Ecto neural progenitor cell (in vitro differentiated cells): ENCODE measurements at places on chromosomes 4 and X.
A peak's percentile ranks its signal among the peaks of the same experiment; 100 is the strongest.

- no peak for DNase-seq
Measured at GRCh38 chrX:96449191-96449590, 235.5 kb upstream of the DIAPH2 start.

DNA sequence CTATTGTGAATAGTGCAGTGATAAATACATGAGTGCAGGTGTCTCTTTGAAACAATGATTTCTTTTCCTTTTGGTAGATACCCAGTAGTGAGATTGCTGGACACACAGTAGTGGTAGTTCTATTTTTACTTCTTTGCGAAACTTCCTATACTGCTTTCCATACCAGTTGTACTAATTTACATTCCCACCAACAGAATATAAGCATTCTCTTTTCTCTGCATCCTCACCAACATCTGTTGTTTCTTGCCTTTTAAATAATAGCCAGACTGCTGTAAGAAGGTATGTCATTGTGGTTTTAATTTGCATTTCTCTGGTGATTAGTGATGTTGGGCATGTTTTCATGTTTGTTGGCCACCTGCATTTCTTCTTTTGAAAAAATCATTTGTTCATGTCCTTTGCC is 105.9 kb downstream of the COL4A6 start:
- no peak for DNase-seq

DNA sequence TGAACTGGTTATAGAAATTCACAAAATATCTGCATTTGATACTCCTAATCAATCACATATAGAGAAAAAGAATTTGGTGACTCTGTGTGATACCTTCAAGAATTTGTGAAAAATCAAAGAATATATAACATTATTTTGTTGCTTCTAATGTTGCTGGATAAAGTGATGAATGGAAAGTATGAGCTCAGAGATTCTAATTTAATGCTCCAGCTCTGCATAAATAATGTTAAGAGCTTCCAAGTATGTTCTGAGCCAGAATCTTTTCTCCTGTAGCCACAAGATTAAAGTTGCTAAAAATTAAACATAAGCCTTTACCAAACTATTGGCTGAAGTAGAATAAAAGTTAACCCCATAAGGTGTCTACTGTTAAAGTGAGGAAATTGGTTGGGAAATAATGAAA is 294.7 kb upstream of the CT83 start:
- no peak for DNase-seq

DNA sequence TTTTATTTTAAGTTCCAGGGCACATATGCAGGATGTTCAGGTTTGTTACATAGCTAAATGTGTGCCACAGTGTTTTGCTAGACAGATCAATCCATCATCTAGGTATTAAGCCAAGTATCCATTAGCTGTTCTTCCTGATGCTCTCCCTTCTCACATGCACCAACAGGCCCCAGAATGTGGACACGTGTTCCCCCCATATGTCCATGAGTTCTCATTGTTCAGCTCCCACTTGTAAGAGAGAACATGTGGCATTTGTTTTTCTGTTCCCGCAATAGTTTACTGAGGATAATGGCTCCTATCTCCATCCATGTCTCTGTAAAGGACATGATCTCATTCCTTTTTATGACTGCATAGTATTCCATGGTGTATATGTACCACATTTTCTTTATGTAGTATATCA is 374.8 kb upstream of the FAT1 start:
- no peak for DNase-seq

DNA sequence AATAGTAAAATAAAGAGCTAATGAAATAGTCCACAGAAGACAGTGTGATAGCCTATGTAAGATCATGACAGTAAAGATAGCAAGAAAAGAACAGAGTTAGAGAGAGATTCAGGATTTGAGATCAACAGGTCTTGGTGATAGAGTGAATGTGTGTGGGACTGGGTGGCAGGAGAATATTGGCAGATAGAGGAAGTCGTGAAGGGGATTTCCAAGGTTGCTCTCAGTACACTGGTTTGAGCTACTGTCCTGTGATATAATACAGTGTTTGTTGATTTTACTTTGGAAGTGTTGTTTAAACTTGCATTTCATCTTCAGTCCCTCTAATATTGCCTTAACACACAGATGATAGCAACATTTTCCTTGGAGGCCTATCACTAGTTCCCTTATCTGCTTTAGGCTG is 44.1 kb downstream of the DTHD1 start:
- DNase-seq: no peak

DNA sequence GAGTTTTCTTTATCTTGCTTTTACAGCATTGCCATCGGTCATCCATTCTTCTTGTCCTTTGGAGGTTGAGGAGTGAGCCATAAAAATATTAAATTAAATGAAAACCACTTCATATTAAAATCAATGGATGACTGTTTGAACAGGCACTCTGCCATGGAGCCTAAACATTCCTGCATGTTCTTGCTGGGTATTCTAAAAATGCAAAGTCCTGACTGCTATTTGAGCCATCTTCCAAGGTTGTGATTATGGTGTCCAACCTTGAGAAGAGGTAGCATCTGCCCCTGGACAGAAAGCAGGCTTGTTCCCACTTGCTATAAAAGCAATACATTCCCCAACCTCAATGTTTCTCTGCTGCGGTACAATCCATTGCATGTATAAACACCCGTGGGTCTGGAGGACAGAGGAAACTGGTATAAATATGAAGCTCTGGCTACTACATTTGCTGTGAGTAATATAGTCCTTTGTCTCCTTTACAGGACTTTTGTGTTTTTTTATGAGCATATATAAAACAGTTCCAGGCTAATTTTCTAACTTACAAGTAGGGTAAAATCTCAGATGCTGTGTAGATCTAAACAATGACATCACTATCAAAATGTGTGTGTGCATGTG is 70.9 kb upstream of the FAT4 start:
- DNase-seq: no peak

- DNase-seq: no peak
Measured at GRCh38 chrX:32530802-32531403, 680.4 kb downstream of the DMD start.

GRCh38 chr4:32172761-32173160 is 1452.6 kb downstream of the PCDH7 start:
- DNase-seq: no peak

DNA sequence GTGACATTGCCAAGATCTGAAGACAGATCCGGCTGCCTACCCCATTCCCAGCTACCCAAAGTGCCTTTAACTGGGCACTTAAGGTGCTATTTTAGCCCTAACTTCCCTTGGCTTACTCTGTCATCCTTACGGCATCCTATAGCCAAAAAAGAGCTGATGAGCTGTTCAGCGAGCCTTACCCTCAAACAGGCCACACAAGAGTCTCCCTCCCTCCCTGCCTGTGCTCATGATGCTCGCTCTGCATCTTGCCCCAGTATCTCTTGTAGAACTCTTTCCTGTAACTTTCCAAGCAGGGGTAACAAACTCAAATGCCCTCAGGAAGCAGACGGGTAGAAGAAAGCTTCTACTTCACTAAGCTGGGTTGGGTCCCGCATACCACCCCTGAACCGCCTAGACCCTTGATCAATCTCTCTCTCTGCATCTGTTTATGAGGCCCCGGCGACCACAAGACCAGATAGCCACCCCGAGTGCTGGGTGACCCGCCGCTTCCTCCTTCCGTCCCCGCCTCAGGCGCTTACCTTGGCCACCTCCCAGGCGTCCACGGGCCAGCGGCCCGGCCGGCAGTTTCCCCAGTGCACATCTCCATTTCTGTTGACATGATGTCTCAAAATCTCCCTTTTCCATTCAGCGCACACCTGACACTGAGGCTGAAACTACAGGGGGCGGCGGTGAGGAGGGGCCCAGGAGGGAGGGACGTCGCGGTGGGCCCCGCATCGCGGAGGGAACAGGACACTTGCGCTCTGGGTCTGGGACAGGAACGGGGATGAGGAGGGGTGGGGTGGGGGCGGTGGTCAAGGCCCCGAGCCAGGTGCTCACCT is 663 bp downstream of the CXorf38 start:
- DNase-seq: peak; percentile 58

- DNase-seq: no peak
Measured at GRCh38 chrX:104539081-104539480, 26.9 kb upstream of the IL1RAPL2 start.

GRCh38 chr4:128390475-128390996 is 102.9 kb upstream of the PGRMC2 start:
- DNase-seq: no peak

- no peak for DNase-seq
Measured at GRCh38 chr4:139599594-139600374, 43.8 kb upstream of the SETD7 start.

DNA sequence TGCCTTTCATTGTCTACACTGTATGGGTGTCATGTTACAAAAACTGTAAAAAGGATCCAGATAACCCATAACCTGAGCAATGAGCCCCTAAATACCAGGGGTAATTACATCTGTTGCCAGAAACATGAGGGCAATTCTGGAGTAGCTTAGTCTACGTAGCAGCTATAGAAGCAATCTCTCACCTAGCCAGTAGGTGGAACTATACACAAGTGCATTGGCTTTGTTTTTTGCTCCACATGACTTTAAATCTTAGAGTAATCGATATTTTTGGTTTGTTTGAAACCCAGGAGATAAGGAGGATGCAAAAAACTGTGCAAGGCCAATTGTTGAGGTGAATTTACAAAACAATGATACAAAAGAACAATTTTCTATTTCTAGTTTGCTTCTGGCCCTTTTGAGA is 57.5 kb downstream of the GPR82 start:
- no peak for DNase-seq

- DNase-seq: peak; percentile 40
Measured at GRCh38 chr4:610411-611261, 14.7 kb upstream of the PDE6B start.

DNA sequence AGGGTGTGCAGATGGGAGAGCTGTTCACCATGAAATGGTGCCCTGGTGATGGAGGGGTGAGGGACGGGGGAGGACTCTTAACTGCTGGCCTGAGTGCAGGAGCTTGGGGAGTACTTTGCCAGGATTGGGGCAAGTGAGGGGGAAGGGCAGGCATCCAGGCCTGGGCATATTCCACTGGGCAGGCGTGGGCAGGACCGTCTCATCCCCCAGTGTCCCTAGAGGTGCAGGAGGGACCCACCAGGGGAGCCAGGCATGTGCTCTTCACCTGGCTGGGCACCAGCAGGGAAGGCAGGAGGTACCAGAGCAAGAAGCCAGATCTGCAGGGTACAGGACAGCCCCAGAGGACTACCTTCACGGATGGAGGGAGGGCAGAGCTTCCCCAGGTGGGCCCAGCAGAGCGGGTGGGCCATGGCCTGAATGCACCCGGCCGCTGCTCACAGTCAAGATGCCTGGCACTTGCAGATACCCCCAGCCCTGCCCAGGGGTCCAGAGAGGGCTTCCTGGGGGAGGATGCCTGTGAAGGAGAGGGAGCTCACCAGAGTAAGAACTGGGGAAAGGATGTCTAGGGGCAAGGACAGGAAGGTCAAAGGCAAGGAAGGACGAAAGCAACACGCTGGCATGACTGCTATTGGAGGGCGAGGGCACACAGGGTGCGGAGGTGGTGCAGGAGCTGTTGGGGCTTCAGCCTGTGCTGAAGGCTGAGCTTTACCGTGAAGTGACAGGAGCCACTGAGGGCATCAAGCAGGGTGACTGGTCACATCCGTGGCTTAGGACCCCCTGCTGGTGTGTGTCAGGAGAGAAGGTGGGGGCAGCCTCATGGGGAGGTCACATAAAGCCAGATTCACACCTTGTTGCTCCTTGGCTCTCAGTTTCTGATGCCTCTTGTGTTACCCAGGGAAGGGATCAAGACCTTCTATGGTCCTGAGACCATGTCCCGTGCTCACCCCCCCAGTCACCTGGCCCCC is 68.2 kb upstream of the NKX1-1 start:
- no peak for DNase-seq

DNA sequence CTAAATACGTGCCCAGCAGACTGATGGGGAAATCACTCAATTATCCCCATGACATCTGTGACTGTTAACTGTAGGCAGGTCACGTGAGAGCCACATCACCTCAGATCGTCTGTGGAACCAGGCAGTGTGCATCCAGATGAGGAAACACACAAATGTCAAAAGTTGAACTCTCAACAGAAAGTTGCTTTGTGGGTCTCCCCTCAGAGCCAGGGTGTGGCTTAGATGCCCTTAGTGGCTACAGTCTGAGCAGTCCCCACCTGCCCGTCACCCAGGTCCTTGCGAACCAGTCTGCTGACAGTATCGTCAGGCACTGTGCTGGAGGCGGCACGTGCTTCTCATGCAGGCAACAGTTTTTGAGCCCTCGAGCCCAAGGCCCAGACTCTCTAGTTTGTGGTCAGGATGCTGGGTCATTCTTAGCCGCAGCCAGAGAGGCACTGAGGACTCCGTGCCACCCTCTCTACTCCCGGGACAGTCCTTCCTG is 10.8 kb downstream of the TMEM187 start:
- no peak for DNase-seq

DNA sequence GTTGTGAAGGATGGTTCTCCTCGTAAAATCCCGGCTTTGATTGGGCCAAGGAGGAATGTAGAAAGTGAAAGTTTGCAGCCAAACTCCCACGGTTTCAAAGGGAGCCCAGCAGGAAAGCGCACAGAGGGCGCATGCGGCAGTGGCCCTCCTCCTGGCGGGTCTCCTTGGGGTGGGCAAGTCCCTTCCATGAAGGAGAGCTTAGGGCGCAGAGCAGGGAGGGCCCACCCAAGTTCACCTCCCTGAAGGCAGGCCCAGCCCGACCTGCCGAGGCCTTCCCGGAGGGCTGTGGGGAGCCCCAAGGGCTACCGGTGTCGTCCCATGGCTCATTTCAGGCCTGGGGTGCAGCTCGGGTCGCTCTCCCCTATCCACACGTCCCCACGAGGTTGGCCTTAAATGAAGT is 2.0 kb downstream of the PDZD4 start:
- DNase-seq: no peak

DNA sequence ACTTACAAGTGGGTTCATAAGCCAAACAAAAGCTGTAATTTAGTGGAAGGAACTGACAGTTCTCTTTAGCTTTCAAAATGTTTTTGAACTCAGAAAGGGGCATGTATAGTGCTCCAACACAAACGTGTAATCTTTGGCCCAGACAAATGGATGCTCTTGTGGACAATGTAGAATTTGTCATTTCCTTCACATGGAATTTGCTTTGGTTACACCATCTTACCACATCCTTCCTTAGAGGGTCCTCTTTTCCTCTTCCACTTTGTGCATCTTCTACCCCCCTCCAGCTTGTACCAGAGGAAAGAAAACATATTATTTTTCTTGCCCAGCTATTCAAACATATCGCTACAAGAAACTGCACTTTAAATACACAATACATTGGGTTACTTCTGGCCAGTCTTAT is 42.4 kb downstream of the MEPE start:
- DNase-seq: no peak

DNA sequence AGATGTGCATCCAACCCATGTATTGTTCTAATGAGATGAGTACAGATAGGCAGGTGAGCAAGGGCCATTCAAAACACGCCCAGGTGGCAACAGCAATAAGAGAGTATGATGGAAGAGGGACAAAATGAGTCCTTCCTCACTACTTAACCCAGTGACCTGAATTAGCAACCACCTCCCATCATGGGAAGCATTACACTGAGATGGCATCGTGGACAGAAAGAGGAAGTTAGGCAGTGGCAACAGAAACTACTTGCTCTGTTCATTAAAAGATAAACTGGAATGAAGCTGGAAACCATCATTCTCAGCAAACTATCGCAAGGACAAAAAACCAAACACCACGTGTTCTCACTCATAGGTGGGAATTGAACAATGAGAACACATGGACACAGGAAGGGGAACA is 17.2 kb downstream of the RXFP1 start:
- DNase-seq: no peak
